Ascending aorta (tissue), 2 donors: ENCODE measurements at places on chromosomes 5 and 9. TPM values are rescaled to one million over a fixed set of nuclear protein-coding genes. Genes with fewer than 3 reads are reported as not detected.

The HTR4 gene
- total RNA-seq: 0.21 TPM

The BARHL1 gene
- not detected for total RNA-seq

The ADAMTSL1 gene
- 12.3 TPM for total RNA-seq

The MARVELD2 gene
- total RNA-seq: not detected

The C5 gene
- total RNA-seq: 1.5 TPM

The PCDHB14 gene
- 10.6 TPM for total RNA-seq

The QRFP gene
- not detected for total RNA-seq

The SPATA31D4 gene
- total RNA-seq: not detected

GRCh38 chr9:84502066-84502465 lies 161.5 kb upstream of the SLC28A3 start:
- H3K27ac ChIP-seq: no peak overlapping the region
- no peaks in the 10 kb centered on the region for H3K36me3 ChIP-seq
- DNase-seq: no peak
- H3K27me3 ChIP-seq: no peaks in the 10 kb centered on the region
- H3K4me1 ChIP-seq: no peaks in the 10 kb centered on the region

DNA sequence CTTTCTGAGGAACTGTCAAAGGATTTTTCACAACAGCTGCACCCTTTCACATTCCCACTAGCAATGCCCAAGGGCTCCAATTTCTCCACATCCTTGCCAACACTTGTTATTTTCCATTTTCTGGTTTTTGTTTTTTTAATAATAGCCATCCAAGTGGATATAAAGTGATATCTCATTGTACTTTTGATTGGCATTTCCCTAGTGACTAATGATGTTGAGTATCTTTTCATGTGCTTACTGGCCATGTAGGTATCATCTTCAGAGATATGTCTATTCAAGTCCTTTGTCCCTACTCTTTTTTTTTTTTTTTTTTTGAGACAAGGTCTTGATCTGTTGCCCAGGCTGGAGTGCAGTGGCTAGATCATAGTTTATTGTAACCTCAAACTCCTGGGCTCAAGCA lies 115.8 kb upstream of the HAND1 start:
- no peak overlapping the region for H3K27ac ChIP-seq
- DNase-seq: no peak
- no peak overlapping the region for H3K4me3 ChIP-seq
- H3K4me1 ChIP-seq: no peaks in the 10 kb centered on the region
- no peaks in the 10 kb centered on the region for H3K27me3 ChIP-seq

GRCh38 chr5:158670201-158670600 lies 429.5 kb downstream of the EBF1 start:
- H3K27me3 ChIP-seq: no peaks in the 10 kb centered on the region
- H3K4me1 ChIP-seq: no peaks in the 10 kb centered on the region
- H3K36me3 ChIP-seq: no peaks in the 10 kb centered on the region

DNA sequence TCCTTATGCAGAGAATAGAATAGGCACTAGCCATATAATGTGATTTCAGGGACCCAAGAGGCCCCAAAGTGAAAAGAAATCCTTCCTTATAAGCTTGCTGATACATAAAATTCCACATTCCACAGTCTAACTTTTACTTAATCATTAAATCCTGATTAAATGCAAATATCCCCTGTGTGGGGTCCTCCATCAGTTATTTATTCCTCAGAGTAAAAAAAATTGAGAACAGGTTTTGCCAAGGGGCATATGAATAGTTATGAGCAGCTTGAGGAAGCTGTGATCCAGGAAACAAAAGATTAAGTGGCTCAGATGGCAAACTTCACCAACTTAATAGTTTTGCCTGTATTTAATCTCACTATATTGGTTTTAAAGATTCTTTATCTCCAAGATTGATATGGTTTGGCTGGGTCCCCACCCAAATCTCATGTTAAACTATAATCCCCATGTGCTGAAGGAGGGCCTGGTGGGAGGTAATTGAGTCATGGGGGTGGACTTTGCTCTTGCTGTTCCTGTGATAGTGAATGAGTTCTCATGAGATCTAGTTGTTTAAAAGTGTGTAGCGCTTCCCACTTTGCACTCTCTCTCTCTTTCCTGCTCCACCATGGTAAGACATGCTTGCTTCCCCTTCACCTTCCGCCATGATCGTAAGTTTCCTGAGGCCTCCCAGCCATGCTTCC lies 324.9 kb downstream of the NPR3 start:
- H3K4me3 ChIP-seq: no peak overlapping the region
- H3K27me3 ChIP-seq: no peaks in the 10 kb centered on the region
- no peak overlapping the region for H3K27ac ChIP-seq
- no peak for DNase-seq
- H3K36me3 ChIP-seq: no peaks in the 10 kb centered on the region

DNA sequence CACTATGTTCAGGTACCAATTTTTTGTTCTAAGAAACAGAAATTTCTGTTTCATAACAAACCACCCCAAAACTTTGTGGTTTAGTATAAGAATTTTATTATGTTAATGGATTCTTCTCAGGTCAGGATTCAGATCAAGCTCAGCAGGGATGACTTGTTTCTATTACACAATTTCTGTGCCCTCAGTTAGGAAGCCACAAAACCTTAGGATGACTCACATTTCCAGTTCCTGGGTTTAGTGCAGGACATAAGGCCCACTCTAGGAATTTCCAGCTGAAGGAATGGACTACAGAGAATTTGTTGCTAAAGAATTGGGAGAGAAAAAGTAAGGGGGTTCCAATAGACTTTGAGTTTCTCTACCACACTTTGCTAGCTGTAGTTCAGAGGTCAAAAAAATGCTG lies 629.3 kb downstream of the ANXA1 start:
- no peak overlapping the region for H3K27ac ChIP-seq
- H3K27me3 ChIP-seq: no peaks in the 10 kb centered on the region
- H3K4me1 ChIP-seq: no peaks in the 10 kb centered on the region
- DNase-seq: no peak
- no peak overlapping the region for H3K4me3 ChIP-seq

DNA sequence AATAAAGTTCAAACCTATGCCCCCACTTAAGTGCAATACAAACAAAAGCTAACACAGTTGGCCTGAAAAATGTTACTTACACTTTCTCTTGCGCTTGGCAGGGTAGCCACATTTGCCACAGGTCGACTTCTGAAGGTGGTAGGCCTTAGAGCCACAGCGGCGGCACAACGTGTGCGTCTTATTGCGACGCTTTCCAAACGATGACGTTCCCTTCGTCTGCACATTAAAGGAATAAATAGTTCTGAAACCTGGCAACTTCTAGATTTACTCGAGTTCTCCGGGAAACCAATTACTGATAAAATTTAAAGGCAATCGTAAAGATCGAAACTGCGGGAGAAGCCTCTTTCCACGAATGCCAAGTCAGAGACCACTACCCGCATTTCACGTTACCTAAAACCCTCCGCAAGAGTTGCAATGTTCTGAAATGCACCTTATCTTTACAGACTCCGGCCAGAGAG lies 602 bp downstream of the RPL37 start:
- peak overlapping the region; percentile 70 for H3K4me3 ChIP-seq
- peaks cover 15% of the 10 kb centered on the region for H3K4me1 ChIP-seq
- H3K27ac ChIP-seq: peak overlapping the region; percentile 99
- no peaks in the 10 kb centered on the region for H3K27me3 ChIP-seq

DNA sequence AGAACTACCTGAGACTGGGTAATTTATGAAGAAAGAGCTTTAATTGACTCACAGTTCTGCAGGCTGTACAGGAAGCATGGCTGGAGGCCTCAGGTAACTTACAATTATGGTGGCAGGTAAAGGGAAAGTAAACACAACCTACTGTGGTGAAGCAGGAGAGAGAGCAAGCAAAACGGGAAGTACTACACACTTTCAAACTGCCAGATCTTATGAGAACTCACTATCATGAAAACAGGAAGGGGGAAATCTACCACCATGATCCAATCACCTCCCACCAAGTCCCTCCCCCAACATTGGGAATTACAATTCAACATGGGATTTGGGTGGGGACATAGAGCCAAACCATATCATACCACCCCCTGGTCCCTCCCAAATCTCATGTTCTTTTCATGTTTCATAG lies 58.7 kb upstream of the GPR151 start:
- no peak overlapping the region for H3K27ac ChIP-seq
- H3K4me3 ChIP-seq: no peak overlapping the region

DNA sequence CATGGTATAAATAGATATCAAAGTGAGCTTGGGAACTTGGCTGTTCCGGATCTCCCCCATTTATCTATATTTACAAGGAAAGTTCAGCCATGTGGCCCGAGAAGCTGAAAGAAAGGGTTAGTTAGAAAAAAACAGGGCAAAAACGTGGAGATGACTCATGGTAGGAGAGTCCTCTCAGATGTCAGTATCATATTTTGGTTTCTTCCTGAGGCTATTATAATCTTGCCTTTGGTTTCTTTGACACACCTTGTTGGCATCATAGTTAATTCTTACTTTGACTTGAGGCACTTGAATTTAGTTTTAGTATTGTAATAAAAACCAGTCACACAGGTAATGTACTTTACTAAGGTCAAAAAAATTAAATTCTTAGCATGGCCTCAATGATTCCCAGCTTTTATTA lies 59.9 kb downstream of the GABRA6 start:
- DNase-seq: no peak
- no peak overlapping the region for H3K27ac ChIP-seq
- H3K36me3 ChIP-seq: no peaks in the 10 kb centered on the region

DNA sequence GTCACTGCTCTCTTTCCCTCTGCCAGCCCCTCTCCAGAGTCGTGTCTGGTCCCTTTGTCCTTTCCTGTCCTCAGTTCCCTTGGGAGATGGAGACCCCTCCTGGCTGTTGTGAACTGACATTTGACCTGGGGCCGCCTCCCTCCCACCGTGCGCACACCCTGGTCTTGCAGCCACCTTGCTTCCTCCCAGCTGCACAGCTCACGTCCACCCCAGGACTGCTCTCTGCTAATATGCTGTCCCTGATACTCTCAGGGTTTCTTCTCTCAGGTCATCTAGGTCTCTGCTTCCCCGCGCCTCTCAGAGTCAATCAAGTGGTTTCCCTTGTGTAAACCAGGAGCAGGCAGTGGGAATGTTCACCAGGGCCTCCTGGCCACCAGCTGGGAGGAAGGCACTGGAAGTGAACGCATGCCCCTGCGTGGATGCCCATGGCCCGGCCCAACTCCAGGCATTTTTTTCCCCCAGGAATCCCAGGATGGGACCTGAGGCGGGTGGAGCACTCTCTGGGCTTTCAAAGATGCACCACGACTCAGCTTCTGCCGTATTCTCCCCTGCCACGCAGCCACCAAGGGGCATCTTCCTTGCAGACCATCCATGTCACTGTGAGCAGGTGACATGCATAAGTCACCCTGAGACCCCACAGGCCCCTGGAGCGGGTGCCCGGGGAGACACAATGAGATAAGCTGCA lies 142.4 kb downstream of the OLFM1 start:
- H3K27me3 ChIP-seq: no peaks in the 10 kb centered on the region
- H3K4me3 ChIP-seq: no peak overlapping the region
- H3K36me3 ChIP-seq: no peaks in the 10 kb centered on the region
- DNase-seq: no peak

DNA sequence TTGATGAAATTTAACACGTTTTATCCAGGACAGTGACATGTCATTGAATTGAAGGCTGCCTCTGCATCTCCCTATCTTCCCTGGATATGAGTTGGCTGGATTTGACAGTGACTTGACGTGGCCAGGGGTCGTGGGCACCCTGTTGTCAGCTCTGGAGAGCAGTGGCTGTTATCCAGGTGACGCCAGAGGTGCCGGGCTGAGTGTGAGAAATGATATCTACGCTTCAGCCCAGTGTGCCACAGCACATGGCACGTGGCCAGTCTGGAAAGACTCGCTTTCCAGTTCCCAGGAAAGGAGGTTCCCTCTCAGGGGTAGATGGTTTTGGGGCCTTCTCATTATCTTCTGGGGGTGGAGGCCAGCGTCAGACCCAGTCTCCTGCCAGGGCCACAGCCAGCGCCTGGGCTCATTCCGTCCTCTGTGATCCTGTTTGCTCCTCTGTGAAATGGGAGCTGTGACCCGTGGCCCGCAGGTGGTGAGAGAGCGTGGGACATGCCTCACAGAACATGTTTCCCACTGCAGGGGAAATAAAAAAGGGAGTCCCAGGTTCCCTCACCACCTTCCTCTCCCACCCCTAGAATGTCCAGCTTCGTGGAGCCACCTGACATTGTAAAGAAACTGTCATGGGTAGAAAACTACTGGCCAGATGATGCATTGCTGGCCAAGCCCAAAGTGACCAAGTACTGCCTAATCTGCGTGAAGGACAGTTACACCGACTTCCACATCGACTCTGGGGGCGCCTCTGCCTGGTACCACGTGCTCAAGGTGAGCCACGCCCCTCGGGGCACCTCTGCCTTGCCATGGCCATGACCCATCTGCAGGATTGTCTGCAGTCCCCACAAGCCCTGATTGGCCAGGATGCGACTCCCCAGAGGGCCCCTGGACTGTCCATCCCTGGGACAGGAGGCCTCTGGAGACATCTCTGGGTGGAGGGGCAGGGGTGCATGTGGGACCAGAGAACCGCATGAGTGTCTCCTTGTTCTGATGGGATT lies 76.5 kb downstream of the PHF2 start:
- DNase-seq: peak; percentile 3
- H3K27me3 ChIP-seq: no peaks in the 10 kb centered on the region
- peaks cover 93% of the 10 kb centered on the region for H3K36me3 ChIP-seq
- H3K4me1 ChIP-seq: no peaks in the 10 kb centered on the region

DNA sequence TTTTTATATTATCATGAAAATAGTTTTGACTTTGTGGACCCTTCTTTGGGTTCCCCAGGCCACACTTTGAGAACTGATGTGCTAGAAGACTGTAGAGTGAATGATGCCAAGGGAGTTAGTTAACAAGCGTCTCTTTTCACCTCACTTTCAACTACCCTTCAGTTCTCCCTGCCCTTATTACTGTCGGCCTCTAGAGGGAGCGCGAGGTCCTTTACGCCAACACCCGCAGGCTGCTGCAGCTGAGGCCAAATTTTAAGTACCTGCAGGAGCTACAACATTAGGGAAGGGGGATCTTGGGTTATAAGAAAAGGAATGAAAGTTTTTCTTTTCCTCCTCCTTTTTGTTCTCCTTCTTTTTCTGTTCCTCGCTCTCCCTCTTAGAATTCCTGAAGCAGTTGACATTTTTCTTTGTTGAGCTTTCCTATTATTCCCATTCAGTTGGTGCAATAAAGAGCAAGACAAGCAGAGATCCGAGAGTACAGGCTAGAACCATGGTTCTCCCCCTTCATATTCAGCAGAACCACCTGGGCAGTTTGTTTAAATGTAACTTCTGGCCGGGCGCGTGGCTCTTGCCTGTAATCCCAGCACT lies 84.0 kb downstream of the ZFAND5 start:
- no peaks in the 10 kb centered on the region for H3K4me1 ChIP-seq
- no peak overlapping the region for H3K4me3 ChIP-seq
- no peak for DNase-seq
- no peak overlapping the region for H3K27ac ChIP-seq

DNA sequence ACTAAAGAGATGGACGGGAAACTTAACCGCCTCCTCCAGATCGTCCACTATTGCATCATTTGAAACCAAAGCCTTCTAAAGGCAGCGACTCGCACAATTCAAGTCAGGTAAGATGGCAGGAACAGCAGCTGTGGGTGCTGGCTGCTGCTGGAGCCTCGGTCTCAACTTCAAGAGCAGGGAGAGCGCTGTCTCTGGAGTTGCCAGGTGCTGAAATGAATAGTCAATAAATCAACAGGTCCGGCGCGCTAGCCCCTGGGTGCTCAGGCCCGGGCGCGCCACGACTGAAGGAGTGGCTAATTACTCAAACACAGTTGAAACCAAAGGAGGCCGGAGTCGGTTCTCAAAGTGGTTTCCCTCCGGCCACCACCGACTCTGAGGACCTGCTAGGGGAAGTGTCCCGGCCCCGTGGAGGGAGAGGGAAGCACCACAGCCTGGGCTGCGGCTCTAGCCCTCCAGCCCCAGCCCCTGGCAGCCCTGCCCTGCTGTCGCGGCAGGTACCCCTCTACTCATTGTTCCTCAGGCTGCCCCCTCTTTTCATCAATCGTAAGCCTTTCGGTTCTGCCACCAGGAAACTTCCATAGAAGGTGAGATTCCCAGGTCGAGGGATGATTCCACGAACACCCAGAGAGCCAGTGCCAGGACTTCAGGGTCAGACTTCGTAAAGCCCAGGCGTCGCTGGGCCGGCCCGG lies 804 bp downstream of the TTC39B start:
- H3K4me1 ChIP-seq: peaks cover 3% of the 10 kb centered on the region
- peak; percentile 86 for DNase-seq
- no peaks in the 10 kb centered on the region for H3K36me3 ChIP-seq
